Natural killer cell treated with Interleukin-12 subunit alpha and Interleukin-12 subunit beta and Interleukin-15 and Interleukin-18, amount 100 ng/mL, for 72 hours (primary cell): ENCODE measurements at places on chromosomes 5 and 9. TPM values are rescaled to one million over a fixed set of nuclear protein-coding genes. Genes with fewer than 3 reads are reported as not detected.

TMEM252 gene
- total RNA-seq, result not detected

SH2D3C gene
- 23.9 TPM for total RNA-seq

C9orf50 gene
- not detected for total RNA-seq

PCDHB15 gene
- not detected for total RNA-seq

LCN15 gene
- not detected for total RNA-seq

PHYHD1 gene
- 0.24 TPM for total RNA-seq

SUSD1 gene
- total RNA-seq, result 20.0 TPM

PCDHA9 gene
- not detected for total RNA-seq

AGXT2 gene
- total RNA-seq, result not detected
